Left ventricle myocardium inferior (tissue), 1 donor: ENCODE measurements at places on chromosomes 12 and 14. TPM values are rescaled to one million over a fixed set of nuclear protein-coding genes. Genes with fewer than 3 reads are reported as not detected.
A peak's percentile ranks its signal among the peaks of the same experiment; 100 is the strongest.

DNA sequence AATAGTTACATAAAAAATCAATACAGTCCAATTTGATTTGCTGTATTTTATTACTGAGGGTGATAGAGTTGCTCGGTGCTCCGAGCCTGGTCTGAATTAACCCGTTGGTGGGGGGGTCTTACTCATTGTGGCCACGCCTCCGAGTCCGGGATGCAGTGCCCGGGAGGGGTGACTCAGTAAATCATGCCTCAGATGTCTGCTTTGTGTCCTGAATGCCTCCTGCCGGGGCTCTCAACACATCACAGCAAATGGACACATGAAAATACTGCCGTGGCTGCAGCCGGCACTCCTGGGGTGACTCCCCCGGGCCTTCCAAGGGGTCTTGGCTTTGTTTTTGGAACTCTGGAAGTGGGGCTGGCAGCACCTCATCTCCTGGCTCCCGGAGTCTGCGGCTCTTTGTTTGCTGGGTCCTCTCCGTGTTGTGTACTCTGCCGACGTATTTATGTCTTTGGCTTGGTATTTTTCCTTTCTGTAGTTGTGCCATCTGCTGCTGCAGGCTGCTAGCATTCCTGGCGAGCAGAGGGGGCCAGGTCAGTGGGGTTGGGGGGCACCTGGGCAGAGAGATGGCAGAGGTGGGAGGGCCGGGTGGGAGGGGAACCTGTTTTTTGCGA, 129.0 kb downstream of the AACS start:
- no peak for DNase-seq
- no peak overlapping the region for H3K27ac ChIP-seq
- peaks cover 68% of the 10 kb centered on the region for H3K27me3 ChIP-seq

Gene NANOG
- total RNA-seq: not detected

- no peaks in the 10 kb centered on the region for H3K27me3 ChIP-seq
- peak overlapping the region; percentile 97 for H3K27ac ChIP-seq
- no peak for DNase-seq
- peaks cover 44% of the 10 kb centered on the region for H3K4me1 ChIP-seq
- H3K4me3 ChIP-seq: peak overlapping the region; percentile 87
- peaks cover 20% of the 10 kb centered on the region for H3K36me3 ChIP-seq
These were observed 3.2 kb upstream of the SOCS2 start for GRCh38 chr12:93569301-93569655.

DNA sequence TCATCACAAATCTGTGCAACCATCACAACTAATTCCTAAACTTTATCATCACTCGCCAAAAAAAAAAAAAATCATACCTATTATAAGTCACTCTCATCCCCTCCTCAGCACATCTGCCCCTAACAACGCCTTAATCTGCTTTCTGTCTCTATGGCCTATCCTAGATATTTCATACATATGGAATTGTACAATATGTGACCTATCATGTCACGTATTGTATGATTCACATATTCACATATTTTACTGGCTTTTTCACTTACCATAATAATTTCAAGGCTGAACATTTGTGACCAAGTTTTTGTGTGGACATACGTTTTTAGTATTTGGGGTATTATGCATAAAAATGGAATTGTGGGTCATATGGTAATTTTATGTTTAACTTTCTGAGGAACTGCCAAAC, 400.7 kb downstream of the DAD1 start:
- H3K4me1 ChIP-seq: no peaks in the 10 kb centered on the region
- no peaks in the 10 kb centered on the region for H3K36me3 ChIP-seq
- no peak for DNase-seq
- no peak overlapping the region for H3K4me3 ChIP-seq
- no peak overlapping the region for H3K27ac ChIP-seq

GRCh38 chr14:95185767-95186392, 28.6 kb upstream of the DICER1 start:
- peaks cover 79% of the 10 kb centered on the region for H3K4me1 ChIP-seq
- H3K27me3 ChIP-seq: peaks cover 23% of the 10 kb centered on the region
- peak overlapping the region; percentile 86 for H3K27ac ChIP-seq
- DNase-seq: no peak
- peaks cover 5% of the 10 kb centered on the region for H3K36me3 ChIP-seq

- H3K27me3 ChIP-seq: no peaks in the 10 kb centered on the region
- no peak overlapping the region for H3K4me3 ChIP-seq
- peaks cover 6% of the 10 kb centered on the region for H3K4me1 ChIP-seq
- no peaks in the 10 kb centered on the region for H3K36me3 ChIP-seq
These were observed 2.0 kb upstream of the MAP1LC3B2 start for GRCh38 chr12:116556964-116557698.

DNA sequence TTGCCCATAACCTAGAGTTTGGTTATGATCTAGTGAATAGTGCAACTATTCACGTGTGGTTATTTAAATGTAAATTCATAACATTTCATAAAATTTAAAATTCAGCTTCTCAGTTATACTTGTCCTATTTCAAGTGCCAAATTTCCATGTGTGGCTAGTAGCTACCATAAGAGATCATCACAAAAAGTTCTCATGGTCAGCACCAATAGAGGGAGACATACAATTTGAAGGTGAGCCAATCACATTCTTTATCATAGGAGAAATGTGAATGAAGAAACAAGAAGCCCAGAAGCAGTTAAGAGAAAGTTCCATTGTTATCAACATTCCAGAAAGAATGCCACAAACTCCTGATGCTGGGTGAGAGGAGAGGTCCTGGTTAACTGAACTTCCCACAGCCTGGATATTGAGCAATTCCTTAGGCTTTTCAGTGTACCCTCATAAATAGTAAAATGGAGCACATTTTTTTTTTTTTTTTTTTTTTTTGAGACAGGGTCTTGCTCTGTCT, 892.9 kb upstream of the USP15 start:
- H3K27ac ChIP-seq: no peak overlapping the region
- H3K36me3 ChIP-seq: no peaks in the 10 kb centered on the region
- H3K4me3 ChIP-seq: no peak overlapping the region
- DNase-seq: no peak
- no peaks in the 10 kb centered on the region for H3K27me3 ChIP-seq

Gene ABCC9
- 81.8 TPM for total RNA-seq

Gene TAS2R7
- not detected for total RNA-seq

- H3K36me3 ChIP-seq: peaks cover 4% of the 10 kb centered on the region
- no peaks in the 10 kb centered on the region for H3K27me3 ChIP-seq
- H3K4me1 ChIP-seq: peaks cover 53% of the 10 kb centered on the region
- H3K27ac ChIP-seq: peak overlapping the region; percentile 40
These were observed 4.4 kb downstream of the IPO8 start for GRCh38 chr12:30691122-30691879.

DNA sequence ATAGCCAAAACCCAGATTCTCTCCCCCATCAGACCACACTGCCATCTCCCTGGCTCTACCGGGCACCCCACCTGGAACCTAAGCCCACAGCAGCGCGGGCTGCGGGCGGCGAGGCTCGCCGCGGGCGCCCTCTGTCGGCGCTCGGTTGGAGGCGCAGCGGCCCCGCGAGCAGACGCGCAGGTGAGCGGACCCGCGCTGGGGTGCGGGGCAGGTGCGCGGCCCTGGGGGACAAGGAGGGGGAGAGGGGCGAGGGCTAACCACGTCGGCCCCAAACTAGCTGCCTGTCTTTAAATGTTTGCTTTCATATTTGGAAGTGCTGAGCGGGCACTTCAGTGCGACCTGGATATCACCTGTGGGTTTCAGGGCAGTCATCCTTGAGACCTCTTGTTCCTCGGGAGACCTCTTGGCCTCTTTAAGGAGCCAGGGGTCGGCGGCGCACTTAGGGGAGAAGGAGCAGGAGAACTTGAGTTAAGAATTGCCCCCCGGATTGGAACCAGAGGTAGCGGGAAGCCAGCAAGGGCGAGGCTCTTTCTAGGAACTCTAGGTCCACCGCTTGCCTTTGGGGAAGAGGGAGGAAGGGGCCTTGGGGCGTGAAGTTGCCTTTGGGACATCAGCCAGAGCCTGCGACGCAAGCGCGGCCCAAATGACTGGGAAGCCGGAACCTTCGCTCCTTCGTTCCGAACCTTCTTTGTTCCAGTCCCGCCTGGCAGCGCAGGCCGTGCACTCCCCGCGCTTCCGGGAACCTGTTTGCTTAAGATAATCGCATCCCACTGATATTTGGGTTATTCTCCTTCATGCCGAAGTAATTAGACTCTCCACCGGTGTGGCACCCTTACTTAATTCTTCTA, 78.7 kb downstream of the NEDD1 start:
- no peak for DNase-seq
- peaks cover 9% of the 10 kb centered on the region for H3K4me1 ChIP-seq
- no peak overlapping the region for H3K27ac ChIP-seq
- peaks cover 65% of the 10 kb centered on the region for H3K27me3 ChIP-seq

GRCh38 chr12:113424915-113425823, 3.0 kb downstream of the SDSL start:
- H3K27me3 ChIP-seq: peaks cover 15% of the 10 kb centered on the region
- no peak overlapping the region for H3K27ac ChIP-seq
- peaks cover 15% of the 10 kb centered on the region for H3K4me1 ChIP-seq
- DNase-seq: peak; percentile 59

Gene OR4K15
- total RNA-seq: not detected

DNA sequence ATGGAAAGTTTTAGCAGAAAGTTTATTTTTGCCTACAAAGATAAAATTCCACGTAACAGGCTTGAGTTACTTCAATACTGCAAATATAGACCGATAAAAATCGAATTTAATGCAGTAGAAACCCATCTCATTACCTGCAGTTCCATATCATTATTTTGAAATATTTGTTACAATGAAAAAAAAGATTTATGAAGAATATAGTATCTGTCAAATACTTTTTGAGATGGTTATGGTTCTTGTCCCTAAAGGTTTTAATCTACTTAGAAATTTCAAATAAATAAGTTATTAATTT, 273.5 kb downstream of the ADAMTS20 start:
- H3K36me3 ChIP-seq: no peaks in the 10 kb centered on the region
- no peaks in the 10 kb centered on the region for H3K4me1 ChIP-seq
- H3K27ac ChIP-seq: no peak overlapping the region
- H3K4me3 ChIP-seq: no peak overlapping the region

GRCh38 chr14:102911991-102912761, 10.3 kb upstream of the AMN start:
- peaks cover 4% of the 10 kb centered on the region for H3K36me3 ChIP-seq
- no peak overlapping the region for H3K27ac ChIP-seq
- H3K27me3 ChIP-seq: no peaks in the 10 kb centered on the region

Gene SRRM4
- total RNA-seq: 0.19 TPM

DNA sequence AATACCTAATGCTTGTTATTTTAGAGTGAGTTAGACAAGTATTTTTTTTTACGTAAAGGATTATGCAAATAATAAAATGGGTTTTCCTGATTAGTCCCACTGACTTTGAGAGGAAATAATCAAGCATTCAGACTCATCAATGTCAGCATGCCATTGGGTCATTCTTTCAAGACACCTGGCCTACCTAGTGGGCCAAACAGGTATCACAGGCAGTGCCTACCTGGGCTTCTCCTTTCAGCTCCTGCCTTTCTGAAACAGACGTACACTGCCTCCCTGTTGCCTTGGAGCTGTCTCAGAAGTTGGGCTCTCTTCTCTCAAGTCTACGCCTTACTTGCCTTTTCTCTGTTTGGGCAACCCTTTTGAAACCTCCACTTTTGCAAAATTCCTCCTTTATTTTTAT, 545.6 kb downstream of the SNAPC1 start:
- H3K36me3 ChIP-seq: no peaks in the 10 kb centered on the region
- DNase-seq: no peak
- no peaks in the 10 kb centered on the region for H3K4me1 ChIP-seq

GRCh38 chr12:12819752-12820311, 6.7 kb downstream of the DDX47 start:
- H3K36me3 ChIP-seq: peaks cover 42% of the 10 kb centered on the region
- H3K4me1 ChIP-seq: peaks cover 46% of the 10 kb centered on the region
- H3K4me3 ChIP-seq: no peak overlapping the region
- no peaks in the 10 kb centered on the region for H3K27me3 ChIP-seq

GRCh38 chr12:131239384-131240094, 285.8 kb downstream of the ADGRD1 start:
- no peak overlapping the region for H3K4me3 ChIP-seq
- no peak overlapping the region for H3K27ac ChIP-seq
- no peaks in the 10 kb centered on the region for H3K4me1 ChIP-seq
- H3K36me3 ChIP-seq: no peaks in the 10 kb centered on the region
- no peak for DNase-seq

Gene MSRB3
- 125 TPM for total RNA-seq
